GM23248 (cell line): ENCODE measurements at places on chromosomes 4 and X.

DNA sequence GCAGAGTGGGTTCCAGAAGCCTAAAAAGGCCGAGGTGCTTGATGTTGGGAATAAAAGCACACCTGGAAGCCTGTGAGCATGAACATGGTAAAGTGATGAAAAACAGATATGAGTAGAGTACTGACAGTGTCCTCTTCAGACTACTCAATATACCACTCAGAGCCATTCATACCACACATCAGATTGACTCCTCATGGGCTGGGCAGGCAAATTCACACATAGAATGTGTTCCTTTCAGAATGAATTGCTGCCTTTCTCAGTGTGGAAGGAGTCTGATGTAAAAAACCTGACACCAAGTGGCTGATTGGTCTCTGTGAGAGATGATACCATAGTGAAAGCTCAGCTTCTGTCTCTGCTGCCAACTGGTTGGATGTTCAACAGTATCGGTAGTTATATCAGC, 442.7 kb downstream of the RAPGEF2 start:
- H3K27ac ChIP-seq, result no peak overlapping the region
- no peak for DNase-seq
- H3K4me1 ChIP-seq, result no peaks in the 10 kb centered on the region
- no peak overlapping the region for H3K4me3 ChIP-seq
- H3K36me3 ChIP-seq, result no peaks in the 10 kb centered on the region

DNA sequence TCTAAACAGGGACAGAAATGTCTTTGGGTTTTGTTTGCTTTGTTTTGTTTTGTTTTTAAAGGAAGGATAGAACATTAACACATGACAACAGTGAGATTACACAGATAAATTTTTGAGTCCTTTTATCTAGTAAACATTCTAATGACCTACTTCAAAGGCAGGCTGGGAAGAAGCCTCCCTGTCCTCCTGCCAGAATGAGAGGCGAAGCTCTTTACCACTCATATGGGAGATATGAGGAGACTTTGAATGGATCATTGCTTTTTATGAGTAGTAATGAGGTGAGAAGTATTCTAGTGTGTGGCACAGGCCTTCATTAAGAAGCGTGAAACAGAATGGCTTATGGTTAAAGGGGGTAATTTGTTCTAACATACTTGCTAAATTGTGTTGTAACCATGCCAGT, 172.0 kb downstream of the FBXO8 start:
- no peak overlapping the region for H3K4me3 ChIP-seq
- H3K27me3 ChIP-seq, result no peaks in the 10 kb centered on the region
- H3K36me3 ChIP-seq, result no peaks in the 10 kb centered on the region
- no peak overlapping the region for H3K27ac ChIP-seq

- no peak overlapping the region for H3K4me3 ChIP-seq
- DNase-seq, result peak; percentile 39
- no peaks in the 10 kb centered on the region for H3K27me3 ChIP-seq
These were observed 93.9 kb downstream of the NXF2B start for GRCh38 chrX:102345916-102346315.

DNA sequence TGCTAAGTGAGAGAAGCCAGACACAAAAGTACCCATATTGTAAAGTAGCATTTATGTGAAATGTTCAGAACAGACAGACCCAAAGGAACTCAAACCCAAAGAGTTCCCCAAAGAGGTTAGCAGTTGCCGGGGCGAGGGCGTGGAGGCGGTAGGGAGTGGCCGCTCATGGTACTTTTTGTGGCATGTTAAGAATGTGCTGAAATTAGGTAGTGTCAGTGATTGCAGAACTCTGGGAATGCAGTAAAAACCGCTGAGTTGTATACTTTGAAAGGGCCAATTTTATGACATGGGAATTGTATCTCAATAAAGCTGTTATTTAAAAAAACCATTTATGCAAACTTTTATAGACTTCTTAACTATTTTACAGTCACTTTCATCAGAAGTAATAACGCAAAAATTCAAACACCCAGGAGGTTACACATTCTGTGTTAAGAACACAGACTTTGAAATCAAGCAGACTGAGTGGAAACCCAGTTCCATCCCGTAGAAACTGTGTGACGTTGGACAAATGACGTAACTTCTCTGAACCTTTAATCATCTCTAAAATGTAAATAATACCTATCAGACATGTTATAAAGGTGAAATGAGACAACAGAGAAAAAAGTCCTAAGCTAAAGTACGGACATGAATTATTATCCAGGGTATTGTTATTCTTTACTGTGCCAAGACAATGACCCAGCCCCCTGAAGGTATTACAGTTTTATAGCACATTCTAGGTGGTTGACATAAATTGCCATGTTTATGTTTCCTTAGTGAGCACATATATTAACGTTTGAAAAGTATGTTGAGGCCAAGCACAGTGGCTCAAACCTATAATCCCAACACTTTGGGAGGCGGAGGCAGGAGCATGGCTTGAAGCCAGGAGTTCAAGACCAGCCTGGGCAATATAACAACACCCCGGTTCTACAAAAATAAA, 19.7 kb downstream of the ZFP42 start:
- no peak overlapping the region for H3K27ac ChIP-seq
- H3K4me3 ChIP-seq, result no peak overlapping the region
- H3K27me3 ChIP-seq, result no peaks in the 10 kb centered on the region
- H3K36me3 ChIP-seq, result no peaks in the 10 kb centered on the region

DNA sequence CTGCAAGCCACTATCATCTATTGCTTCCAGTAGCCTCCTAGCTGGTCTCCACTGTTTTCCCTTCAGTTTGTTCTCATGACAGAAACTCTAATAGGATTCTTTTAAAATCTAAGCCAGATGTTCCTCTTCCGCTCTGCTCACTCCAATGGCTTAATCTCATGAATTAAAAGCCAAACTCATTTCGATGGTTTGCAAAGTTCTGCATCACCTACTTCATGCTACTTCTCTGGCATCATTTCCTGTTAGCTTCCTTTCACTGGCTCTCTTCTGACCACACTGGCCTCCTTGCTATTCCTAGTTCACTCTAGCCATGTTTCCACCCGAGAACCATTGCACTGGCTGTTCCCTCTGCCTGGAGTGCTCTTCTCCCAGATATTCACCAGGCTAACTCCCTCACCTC, 102.0 kb upstream of the LSM6 start:
- no peak overlapping the region for H3K27ac ChIP-seq
- H3K27me3 ChIP-seq, result no peaks in the 10 kb centered on the region
- no peak overlapping the region for H3K4me3 ChIP-seq
- peak; percentile 21 for DNase-seq
- H3K4me1 ChIP-seq, result no peaks in the 10 kb centered on the region

DNA sequence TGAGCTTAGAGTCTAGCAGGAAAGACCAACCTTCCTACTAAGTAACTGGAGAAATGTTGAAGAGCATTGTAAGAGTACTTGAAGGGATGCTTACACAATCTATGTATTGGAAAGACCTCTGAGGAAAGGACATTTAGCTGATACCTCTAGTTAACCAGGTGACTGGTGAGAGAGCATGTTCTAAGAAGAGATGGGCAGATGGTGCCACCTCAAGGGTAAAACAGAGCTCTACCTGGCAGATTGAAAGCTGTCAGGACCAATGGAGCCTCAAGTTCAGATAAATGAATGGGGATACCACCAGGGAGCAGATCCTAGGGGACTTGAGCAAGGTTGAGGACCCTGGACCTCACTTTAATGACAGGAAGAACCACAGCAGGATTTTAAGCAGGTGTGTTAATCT, 196.4 kb downstream of the QDPR start:
- H3K27me3 ChIP-seq, result no peaks in the 10 kb centered on the region
- no peak for DNase-seq
- no peak overlapping the region for H3K4me3 ChIP-seq
- H3K36me3 ChIP-seq, result no peaks in the 10 kb centered on the region
- H3K4me1 ChIP-seq, result peaks cover 12% of the 10 kb centered on the region
- H3K27ac ChIP-seq, result no peak overlapping the region

DNA sequence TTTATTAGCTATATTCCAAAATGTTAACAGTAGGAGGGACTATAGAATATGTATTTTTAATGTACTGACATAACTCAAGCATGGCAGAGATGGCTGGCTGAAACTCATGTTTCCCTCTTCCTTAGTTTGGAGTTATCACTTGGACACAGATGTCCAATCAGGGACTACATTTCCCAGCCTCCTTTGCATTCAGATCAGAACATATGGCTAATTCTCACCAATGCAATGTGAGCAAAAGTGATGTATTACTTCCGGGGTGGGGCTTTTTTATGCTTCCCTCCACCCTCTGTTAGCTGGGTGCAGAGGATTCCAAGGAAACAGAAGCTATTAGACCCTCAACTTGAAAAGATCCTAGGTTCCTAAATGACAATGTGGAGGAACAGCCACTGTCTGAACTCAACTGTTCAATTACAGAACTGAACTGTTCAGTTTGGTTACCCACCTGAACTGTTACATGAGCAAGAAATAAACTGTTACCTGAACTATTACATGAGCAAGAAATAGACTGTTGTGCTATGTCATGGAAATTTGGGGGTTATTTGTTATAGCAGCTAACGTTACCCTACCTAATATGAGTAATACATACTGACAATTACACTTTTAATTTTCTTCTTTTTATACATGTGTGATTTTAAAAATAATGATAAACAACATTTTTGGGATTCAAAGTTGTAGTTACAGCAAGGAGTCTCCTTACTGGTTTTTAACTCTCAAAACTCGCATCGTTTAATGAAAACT, 29.6 kb upstream of the ERVMER34-1 start:
- H3K4me1 ChIP-seq, result no peaks in the 10 kb centered on the region; the same call in 1 of the 2 replicates
- no peaks in the 10 kb centered on the region for H3K36me3 ChIP-seq
- peaks cover 4% of the 10 kb centered on the region; the same call in 1 of the 2 replicates for H3K27me3 ChIP-seq
- peak; percentile 18 for DNase-seq

- H3K4me3 ChIP-seq, result no peak overlapping the region
- peaks cover 5% of the 10 kb centered on the region; the same call in 1 of the 2 replicates for H3K27me3 ChIP-seq
- no peaks in the 10 kb centered on the region for H3K4me1 ChIP-seq
- no peak for DNase-seq
- H3K36me3 ChIP-seq, result no peaks in the 10 kb centered on the region
- H3K27ac ChIP-seq, result no peak overlapping the region
These were observed 126.2 kb upstream of the UGT8 start for GRCh38 chr4:114472269-114473032.

DNA sequence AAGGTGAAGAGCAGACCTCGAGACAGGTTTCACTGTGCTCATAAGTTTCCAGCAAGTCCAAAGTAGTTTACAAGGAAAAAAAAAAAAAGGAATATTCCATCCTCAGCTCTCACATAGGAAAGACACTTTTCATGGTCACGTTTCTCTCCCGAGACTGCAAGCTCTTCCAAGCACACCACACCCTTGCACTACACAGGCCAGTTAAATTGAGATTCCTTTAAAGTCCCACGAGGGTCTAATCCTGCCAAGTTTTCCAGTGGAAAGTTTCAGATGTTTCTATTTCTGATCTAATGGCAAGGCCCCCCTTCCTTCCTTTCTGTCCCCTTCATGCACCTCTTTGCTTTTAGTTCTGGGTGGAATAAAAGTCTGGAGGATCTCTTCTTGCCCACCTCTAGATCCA, 67.9 kb upstream of the PCDH19 start:
- H3K27ac ChIP-seq, result no peak overlapping the region
- H3K4me3 ChIP-seq, result no peak overlapping the region
- no peaks in the 10 kb centered on the region for H3K36me3 ChIP-seq
- no peaks in the 10 kb centered on the region for H3K4me1 ChIP-seq

- no peak overlapping the region for H3K4me3 ChIP-seq
- no peaks in the 10 kb centered on the region for H3K27me3 ChIP-seq
- DNase-seq, result no peak
- no peaks in the 10 kb centered on the region for H3K36me3 ChIP-seq
- no peaks in the 10 kb centered on the region for H3K4me1 ChIP-seq
These were observed 11.2 kb upstream of the BRS3 start for GRCh38 chrX:136476501-136476900.

DNA sequence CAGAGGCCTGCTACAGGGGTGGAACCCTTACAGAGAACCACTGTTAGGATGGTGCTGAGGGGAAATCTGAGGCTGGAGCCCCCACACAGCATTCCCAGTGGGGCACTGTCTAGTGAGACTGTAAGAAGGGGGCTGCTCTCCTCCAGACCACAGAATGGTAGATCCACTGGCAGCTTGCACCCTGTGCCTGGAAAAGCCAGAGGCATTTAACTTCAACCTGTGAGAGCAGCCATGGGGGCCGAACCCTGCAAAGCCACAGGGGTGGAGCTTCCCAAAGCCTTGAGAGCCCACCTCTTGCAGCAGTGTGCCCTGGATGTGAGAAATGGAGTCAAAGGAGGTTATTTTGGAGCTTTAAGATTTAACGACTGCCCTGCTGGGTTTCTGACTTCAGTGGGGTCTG, 159.4 kb downstream of the BMPR1B start:
- no peak for DNase-seq
- no peak overlapping the region for H3K4me3 ChIP-seq
- H3K27me3 ChIP-seq, result no peaks in the 10 kb centered on the region

- no peak overlapping the region for H3K4me3 ChIP-seq
- H3K4me1 ChIP-seq, result no peaks in the 10 kb centered on the region
- no peak overlapping the region for H3K27ac ChIP-seq
- no peaks in the 10 kb centered on the region for H3K36me3 ChIP-seq
- 0 out of 2 replicates have a peak, but pooled peaks cover 13% of the 10 kb centered on the region for H3K27me3 ChIP-seq
- DNase-seq, result peak; percentile 6
These were observed 40.1 kb upstream of the HELT start for GRCh38 chr4:184978211-184978610.

- H3K4me3 ChIP-seq, result no peak overlapping the region
- no peak for DNase-seq
- peaks cover 8% of the 10 kb centered on the region; the same call in 1 of the 2 replicates for H3K4me1 ChIP-seq
- H3K27me3 ChIP-seq, result no peaks in the 10 kb centered on the region
- no peaks in the 10 kb centered on the region for H3K36me3 ChIP-seq
These were observed 62.7 kb downstream of the TMEM131L start for GRCh38 chr4:153528705-153529485.

DNA sequence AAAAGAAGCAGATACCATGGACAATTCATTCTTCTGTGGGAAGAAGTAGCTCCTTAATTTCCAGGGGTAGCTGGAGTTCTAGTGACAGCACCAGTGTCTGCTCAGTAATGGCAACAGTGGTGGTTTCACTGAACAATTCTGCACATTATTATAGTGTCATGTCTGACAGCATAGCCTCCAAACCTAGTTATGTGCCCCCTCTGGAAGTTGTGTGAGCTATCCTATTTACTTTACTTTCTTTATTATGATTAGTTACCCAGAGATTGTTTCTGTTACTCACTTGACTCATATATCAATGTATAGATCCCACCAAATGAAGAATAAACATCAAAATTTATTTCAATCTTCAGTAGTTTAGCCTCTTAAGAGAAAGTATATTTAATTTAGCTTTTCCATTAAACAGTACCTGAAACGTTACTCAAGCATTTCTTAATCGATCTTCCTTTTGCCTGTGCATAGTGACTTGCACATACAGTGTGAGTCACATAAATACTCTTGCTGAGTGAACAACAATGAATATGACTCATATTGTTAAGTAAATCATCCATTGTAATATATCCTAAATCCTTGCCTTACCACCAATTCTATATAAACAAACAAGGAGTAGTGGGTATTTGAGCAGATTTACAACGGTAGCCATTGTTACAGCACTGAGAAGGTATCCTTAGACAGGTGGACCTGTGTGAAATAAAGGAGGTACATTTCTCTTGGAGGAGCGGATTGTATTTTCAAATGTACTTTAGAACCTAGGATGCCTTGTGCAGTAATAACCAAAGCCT, 534.7 kb downstream of the ANKRD50 start:
- peaks cover 21% of the 10 kb centered on the region for H3K4me1 ChIP-seq
- H3K36me3 ChIP-seq, result no peaks in the 10 kb centered on the region
- H3K27ac ChIP-seq, result peak overlapping the region; percentile 77
- no peaks in the 10 kb centered on the region for H3K27me3 ChIP-seq
